Activated CD8-positive, alpha-beta memory T cell treated with anti-CD3 and anti-CD28 coated beads for 48 hours (primary cell): ENCODE measurements at places on chromosomes 16 and 17.
A peak's percentile ranks its signal among the peaks of the same experiment; 100 is the strongest.

GRCh38 chr17:21549107-21549687 is 143.1 kb upstream of the KCNJ18 start:
- no peak for DNase-seq

DNA sequence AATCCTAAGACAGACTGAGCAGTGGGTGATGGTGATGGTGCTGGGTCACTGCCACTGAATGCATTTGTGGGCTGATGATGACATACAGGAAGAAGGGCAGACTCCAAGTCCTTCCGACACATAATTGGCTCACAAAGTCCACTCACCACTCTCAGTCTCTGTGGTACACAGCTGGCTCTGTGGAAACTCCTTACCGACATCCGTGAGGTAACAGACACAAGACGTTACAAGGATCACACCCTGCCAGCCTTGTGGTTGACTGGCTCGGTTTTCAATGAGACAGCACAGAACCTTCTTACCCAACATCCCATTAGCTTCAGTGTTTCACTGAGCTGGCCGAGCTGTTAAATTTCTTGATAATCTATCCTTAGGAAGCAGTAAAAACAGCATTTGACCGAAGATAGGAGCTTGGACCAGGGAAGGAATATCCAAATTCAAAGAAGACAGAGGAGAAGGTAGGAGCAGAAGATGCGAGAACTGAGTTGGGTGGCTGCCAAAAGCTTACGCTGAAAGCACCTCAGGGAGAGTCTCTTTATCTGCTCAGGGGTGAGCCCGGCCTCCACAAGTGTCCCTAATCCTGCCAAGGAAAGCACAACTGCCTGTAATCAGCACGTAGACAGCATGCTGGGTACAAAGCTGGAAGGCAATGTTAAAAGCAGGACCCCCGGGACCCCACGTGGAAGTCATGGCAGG is 5.5 kb upstream of the MXRA7 start:
- peak; percentile 57 for DNase-seq

DNA sequence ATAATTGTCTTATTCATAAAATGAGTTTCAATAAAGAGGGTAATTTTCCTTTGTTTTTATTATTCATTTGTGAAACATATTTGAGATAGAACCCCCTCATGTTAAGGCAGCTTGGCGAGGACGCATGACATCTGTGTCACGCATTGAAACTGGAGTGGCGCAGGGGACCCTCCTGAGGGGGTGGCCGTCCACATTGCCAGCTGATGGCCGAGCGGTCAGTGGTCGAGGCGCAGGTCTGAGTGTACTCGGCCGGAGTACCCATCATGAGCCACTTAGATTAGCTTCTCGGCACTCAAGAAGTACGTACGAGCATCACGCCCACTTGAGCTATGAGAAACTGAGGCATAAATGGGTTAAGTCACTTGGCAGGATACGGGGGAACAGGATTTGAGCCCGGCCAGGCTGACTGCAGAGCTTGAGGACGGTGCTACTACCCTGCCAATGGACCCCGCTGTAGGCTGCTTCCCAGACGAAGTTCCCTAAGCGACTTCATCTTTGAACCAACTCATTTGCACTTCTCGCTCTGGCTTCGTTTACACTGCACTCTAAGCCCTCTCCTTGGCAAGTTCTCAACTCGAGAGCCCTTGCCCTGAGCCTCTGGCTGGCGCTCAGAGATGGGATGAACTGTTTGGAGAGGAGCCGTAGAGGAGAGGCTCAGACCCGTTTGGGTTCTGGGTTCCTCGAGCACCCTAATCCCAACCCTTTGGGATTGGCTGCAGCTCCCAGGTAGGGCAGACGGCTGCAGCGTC is 91.8 kb downstream of the SDK2 start:
- DNase-seq = no peak

GRCh38 chr16:51152691-51153576 is 1.9 kb upstream of the SALL1 start:
- no peak for DNase-seq

DNA sequence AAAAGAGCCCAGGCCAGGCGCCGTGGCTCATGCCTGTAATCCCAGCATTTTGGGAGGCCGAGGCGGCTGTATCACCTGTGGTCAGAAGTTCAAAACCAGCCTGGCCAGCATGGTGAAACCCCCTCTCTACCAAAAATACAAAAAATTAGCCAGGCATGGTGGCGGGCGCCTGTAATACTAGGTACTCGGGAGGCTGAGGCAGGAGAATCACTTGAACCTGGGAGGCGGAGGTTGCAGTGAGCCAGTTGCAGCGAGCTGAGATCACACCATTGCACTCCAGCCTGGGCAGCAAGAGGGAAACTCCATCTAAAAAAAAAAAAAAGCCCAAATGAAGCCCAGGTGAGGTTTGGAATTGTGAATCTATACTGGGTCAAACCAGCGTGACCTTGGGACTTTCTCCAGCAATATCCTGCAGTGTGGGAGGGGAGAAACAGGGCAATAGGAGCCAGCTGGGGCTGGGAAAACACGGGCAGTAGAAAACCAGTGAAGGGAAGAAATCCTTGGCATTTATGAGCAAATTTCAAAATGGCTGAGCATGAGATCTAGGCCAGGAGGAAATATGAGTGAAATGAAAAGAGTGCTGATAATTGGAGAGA is 8.2 kb upstream of the DHX8 start:
- no peak for DNase-seq

DNA sequence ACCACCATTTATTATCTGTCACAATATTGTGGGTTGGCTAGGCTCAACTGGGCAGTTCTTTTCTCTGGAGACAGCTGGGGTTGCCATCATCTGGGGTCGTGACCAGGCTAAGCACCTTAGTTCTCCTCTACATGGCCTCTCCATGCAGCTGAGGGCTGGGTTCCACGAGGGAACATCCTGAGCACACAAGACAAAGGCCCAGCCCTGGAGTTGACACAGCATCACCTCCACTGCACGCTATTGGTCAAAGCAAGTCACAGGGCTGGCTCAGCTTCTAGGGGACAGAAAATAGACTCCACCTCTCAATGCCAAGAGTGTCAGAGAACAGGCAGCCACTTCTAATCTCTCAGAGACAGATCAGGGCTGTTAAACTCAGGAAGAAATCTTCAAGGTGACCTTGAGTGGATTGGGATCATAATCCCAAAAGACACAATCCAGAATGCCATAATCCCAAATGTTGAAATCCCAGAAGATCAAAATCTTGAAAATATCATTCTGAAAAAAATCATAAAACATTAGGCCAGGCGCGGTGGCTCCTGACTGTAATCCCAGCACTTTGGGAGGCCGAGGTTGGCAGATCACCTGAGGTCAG is 13.0 kb upstream of the USP10 start:
- no peak for DNase-seq

GRCh38 chr16:9053006-9053601 is 38.3 kb upstream of the HAPSTR1 start:
- no peak for DNase-seq

DNA sequence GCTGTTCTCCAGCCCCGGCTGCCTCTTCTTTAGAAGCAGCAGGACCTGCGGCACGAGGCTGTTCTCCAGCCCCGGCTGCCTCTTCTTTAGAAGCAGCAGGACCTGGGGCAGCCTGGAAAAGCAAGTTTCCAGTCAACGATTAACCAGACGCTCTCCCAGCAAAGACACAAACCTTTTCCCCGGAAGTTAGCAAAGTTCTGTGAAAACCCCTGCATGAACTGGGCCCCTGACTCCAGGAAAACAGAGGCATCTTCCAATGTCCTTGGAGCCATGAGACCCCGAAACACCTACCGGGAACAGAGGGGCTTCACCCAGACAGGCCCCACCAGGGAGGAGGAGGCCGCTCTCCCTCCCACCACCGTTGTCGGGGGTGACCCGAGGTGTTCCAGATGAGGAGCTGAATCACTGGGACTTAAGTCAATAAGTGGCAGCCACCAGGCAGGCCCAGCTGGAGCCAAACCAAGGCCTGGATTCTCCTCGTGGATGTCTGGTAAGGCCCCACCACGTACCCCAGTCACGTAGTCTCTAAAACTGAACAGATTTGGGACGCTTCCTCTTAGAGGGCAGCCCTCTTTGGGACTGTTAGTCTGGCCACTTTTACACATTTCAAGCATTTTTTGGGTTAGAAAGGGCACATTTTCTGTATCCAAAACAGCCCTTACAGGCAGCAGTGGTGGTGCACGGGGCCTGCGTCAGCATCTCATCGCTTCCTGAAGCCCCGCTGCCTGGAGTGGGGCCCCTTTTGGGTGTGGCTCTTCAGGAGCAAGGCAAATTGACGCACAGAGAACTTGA is at the start of gene RPH3AL:
Gene RPH3AL, minus strand, starts transcription at position 387 of the 792 bp plus-strand sequence. CDS start 25,264 bp downstream, outside the sequence.
- DNase-seq = no peak

GRCh38 chr16:23104032-23104955 is 45.0 kb downstream of the USP31 start:
- DNase-seq = no peak

- no peak for DNase-seq
Measured at GRCh38 chr17:55990332-55991006, 162.8 kb upstream of the ANKFN1 start.

- DNase-seq = no peak
Measured at GRCh38 chr17:78449983-78450595, 71.6 kb downstream of the PGS1 start.

DNA sequence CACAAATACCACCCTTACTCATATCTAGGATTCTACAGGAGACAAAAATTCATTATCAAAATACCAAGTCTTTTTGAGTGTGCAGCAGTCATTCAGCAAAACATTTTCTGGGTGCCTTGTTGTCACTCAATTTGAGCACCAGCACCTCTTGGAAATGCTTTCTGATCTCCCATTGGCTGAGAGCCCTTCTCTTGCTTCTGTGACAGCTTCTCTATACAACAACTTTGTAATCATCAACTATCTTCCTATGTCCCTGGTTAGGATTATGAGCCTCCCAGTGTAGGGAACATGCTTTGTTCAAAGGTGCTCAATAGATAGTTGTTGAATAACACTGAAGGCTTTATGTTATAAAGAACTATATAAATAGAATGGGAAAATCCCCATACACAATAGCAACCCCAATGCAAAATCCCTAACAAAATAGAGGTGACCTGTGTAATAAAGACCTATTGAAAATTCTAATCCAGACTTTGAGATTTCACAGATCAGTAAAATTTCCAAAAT is 10.3 kb upstream of the RAB11FIP4 start:
- no peak for DNase-seq

DNA sequence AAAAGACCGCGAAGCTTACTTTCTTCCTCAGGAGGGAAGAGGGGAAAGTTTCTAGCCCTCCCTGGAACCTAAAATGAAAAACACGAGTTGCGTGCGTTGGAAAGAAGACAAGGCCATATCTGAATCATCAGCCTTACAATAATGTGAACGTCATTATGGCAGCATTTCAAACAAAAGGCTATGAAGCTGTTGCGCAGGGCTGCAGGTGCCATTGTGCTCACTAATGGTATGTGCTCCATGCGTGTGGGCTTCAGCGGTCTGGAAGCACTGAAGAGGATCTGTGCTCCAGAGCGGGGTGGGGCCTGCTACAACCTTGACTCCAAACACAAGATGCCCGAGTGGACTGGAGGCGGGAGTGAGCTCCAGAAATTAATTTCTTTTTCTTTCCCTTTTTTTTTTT is 12.1 kb upstream of the CYB5B start:
- no peak for DNase-seq

GRCh38 chr16:68360956-68361355 is 50.1 kb downstream of the PRMT7 start:
- DNase-seq = no peak

DNA sequence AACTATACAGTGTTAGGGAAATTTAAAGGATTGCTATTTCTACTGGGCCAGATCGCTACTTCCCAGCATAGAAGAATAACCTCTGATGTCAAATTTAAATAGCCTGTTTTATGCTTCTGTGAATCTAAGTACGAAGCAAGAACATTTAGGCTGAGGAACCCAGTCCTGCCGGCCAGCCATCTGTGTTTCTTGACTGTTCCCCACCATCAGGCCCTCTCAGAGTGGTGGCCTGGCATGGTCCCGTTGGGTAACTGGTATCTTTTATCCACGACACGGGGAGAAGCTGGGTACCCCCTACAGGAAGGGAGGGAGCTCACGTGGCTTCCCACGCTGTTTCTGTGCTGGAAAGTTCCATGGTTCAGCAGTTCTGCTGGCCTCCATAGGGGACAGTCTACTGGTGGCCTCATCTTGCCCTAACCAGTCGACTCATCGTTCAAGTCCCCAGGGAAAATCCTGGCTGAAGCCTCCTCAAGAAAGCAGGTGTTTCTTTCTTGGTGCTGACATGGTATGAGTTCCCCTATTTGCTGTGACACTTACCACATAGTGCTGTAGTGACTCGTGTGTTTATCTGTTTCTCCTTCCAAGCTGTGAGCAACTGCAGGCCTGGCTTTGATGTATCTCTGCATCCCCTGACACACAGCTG is 201.7 kb upstream of the NLRP1 start:
- no peak for DNase-seq

DNA sequence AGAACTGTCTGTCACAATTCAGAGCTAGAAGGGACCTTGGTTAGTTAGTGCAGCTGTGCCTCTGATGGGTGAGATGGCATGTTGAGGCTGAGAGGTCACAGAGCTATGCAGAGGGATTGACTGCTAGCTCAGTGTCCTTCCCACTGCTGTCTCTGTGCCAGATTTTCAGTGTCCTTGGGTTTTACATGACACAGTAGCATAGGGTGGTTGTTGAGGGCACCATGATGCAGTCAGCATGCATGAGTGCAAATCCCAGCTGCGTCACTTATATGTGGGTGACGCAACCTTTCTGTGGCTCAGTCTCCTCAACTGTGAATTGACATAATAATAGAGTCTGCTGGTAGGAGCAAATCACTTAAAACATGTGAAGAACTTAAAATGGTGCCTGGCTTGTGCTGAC is 2.7 kb downstream of the MT1A start:
- DNase-seq = no peak

DNA sequence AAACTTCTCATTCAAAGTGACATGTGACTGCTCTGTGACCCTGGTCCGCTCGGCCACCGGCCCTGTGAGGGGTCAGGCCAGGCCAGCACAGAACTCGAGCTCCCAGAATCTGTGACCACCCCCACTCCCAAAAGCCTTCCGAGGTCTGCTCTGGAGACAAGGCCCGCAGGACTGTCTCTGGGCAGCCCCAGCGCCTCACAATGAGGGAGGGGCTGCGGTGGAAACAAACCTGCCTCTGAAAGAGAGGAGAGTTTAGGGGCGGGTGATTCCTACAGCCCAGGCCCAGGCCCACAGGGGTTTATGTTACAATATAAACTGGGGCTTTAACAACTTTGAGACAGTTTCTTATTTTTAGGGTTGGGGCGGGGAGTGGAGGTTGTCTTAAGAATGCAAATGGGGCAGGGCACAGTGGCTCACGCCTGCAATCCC is 19.9 kb downstream of the IGFBP4 start:
- no peak for DNase-seq

GRCh38 chr17:72264682-72265405 is 144.0 kb downstream of the SOX9 start:
- no peak for DNase-seq

DNA sequence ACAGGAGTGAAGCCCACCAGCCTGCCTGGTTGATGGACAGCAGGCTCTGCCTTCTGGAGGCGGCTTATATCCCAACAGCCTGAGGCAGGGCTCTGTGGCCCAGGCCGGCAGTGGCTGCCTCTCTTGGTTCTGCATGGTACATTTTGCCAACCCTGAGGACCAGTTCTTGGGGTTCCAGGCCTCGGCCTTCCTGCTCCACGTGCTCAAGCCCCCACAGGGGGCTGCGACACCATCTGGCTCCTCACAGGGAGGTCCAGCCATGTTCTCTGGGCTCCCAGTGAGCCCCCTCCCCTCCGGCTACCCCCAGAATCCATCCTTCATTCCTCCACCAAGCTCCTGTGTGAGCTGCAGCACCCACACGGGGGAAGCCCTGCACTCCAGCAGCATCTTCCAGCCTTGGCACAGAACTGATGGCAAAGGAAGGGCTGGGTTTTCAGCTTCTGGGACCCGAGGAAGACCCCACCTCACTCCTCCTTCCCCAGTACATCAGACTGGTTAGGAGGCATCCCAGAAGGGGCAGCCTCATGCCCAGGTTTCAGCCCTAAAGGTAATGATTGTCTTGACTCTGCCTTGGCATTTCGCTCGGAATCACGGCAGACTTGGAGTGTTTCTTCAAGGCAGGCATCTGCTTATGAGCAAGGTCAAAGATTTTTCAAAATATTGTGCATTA is 231.2 kb downstream of the CPPED1 start:
- no peak for DNase-seq
